HT-29 (cell line): ENCODE measurements at places on chromosomes 5 and 9. TPM values are rescaled to one million over a fixed set of nuclear protein-coding genes. Genes with fewer than 3 reads are reported as not detected.

- DNase-seq: no peak
These were observed 1114.9 kb upstream of the C9orf72 start for GRCh38 chr9:28688172-28688571.

BRD3 gene
- total RNA-seq: 15.8 and 21.8 TPM in 2 replicates

DNA sequence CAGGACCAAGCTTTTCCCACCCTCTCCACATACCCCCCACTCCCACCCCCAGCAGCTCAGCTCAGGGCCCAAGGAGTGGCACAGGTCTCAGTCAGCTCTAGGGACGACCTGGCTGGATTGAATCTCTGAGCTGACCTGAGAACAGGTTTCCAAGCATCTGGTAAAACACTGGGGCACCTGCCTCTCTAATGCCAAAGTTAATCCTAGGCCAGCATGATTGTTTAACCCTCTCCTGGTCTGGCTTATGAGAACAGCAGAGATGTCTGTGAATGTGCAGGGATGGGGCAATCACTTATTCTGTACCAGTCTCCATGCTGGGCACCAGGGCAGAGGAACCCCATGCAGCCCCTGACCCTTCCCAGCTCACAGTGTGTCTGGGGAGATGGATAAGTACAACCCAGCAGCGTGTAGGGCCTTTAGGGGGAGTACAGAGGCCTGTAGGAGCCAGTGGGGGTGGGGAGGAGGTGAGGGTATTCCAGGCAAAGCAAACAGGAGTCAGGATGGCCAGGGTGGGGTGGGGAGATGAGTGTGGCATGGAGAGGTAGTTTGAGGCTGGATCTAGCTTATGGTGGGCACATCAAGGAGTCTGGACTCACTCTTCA lies 678 bp upstream of the KIF12 start:
- no peak for DNase-seq

DNA sequence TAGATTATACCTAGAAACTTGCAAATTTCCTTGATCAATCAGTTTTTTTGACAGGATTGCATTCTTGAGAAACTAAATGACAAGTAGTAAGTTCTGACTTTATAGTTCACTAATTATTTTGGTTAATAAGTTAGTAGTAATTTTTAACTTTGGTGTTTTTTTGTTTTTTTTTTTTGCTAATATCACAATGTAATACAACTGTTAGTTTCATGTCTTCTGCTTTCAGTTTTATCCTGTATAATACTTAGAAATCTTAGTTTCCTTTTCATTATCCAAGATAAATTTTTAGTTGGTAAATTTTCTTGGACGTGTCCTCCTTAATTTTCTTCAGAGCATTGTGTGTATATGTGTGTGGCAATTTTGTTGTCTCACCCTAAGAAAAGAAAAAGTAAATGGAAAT lies 57.8 kb downstream of the CWC27 start:
- no peak for DNase-seq

DNA sequence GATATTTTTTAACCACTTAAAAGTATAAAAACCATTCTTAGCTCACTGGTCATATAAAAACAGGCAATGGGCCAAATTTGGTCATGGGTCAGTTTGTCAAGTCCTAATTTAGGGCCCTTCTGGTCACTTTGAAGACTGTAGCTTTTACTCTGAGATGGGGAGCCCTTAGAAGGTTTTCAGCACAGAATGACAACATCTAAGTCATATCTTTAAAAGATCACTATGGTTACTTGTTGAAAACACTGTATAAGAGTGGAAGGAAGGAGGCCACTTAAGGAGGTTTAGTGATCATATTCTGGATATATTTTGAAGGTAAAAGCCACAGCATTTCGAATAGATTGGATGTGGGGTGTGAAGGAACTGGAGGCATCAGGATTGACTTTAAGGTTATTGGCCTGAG lies 76.7 kb downstream of the STRBP start:
- no peak for DNase-seq

- no peak for DNase-seq
These were observed 191.3 kb upstream of the RAI14 start for GRCh38 chr5:34464829-34465228.
